Cardiac atrium fibroblast (primary cell): ENCODE measurements at places on chromosomes 7 and 10. TPM values are rescaled to one million over a fixed set of nuclear protein-coding genes. Genes with fewer than 3 reads are reported as not detected.

The ERV3-1 gene
- total RNA-seq, result 8.8 and 12.0 TPM in 2 replicates

The NRG3 gene
- not detected in 2 replicates for total RNA-seq

The PPP1R9A gene
- 0.16 TPM in 1 of 2 replicates, not detected in the other for total RNA-seq

The WDFY4 gene
- not detected in 2 replicates for total RNA-seq

The TMEM178B gene
- total RNA-seq, result under 0.01 TPM in 1 of 2 replicates, not detected in the other

The ADRA2A gene
- 0.16 and 0.36 TPM in 2 replicates for total RNA-seq

The CYP2C18 gene
- total RNA-seq, result not detected in 2 replicates

The MBL2 gene
- total RNA-seq, result not detected in 2 replicates

The CYP3A7 gene
- not detected in 2 replicates for total RNA-seq

The INHBA gene
- 1.4 and 2.1 TPM in 2 replicates for total RNA-seq

The UTF1 gene
- not detected in 2 replicates for total RNA-seq

The SAMD9L gene
- total RNA-seq, result 6.0 and 7.6 TPM in 2 replicates

The FAS gene
- total RNA-seq, result 21.3 and 36.0 TPM in 2 replicates

The PSMC2 gene
- 119 and 127 TPM in 2 replicates for total RNA-seq

The CYP2C19 gene
- total RNA-seq, result not detected in 2 replicates

The LRMDA gene
- total RNA-seq, result not detected in 2 replicates

The PAX4 gene
- total RNA-seq, result not detected in 2 replicates

The SVIL gene
- 21.8 and 30.3 TPM in 2 replicates for total RNA-seq

The PRKG1 gene
- 14.7 and 23.5 TPM in 2 replicates for total RNA-seq

The SPDYE16 gene
- not detected in 2 replicates for total RNA-seq

The CLEC2L gene
- not detected in 2 replicates for total RNA-seq

The STAG3 gene
- 0.16 and 1.8 TPM in 2 replicates for total RNA-seq

The PRSS37 gene
- not detected in 2 replicates for total RNA-seq

The GOLGA7B gene
- not detected in 2 replicates for total RNA-seq

The MCU gene
- 20.7 and 24.4 TPM in 2 replicates for total RNA-seq

The SEMA3C gene
- total RNA-seq, result 21.1 and 61.6 TPM in 2 replicates

The NODAL gene
- total RNA-seq, result not detected in 2 replicates

The ZNF22 gene
- 11.3 and 12.5 TPM in 2 replicates for total RNA-seq

The VSTM4 gene
- 3.1 and 3.6 TPM in 2 replicates for total RNA-seq

The C10orf105 gene
- total RNA-seq, result not detected in 2 replicates

The COL28A1 gene
- not detected in 2 replicates for total RNA-seq

The WNT16 gene
- total RNA-seq, result not detected in 2 replicates

The KIF11 gene
- total RNA-seq, result 6.3 and 6.5 TPM in 2 replicates

The ASAH2 gene
- under 0.01 and 7.3 TPM in 2 replicates for total RNA-seq

The CALCR gene
- total RNA-seq, result not detected in 2 replicates

The SLC35G1 gene
- total RNA-seq, result 3.2 and 3.6 TPM in 2 replicates

The GRID2IP gene
- total RNA-seq, result not detected in 2 replicates

The PANK1 gene
- 3.6 and 5.2 TPM in 2 replicates for total RNA-seq

The GPR85 gene
- total RNA-seq, result 0.16 TPM in 1 of 2 replicates, not detected in the other

The EIF4EBP2 gene
- total RNA-seq, result 35.6 and 49.1 TPM in 2 replicates

The CTAGE8 gene
- total RNA-seq, result under 0.01 TPM in 1 of 2 replicates, not detected in the other

The PPP1R17 gene
- not detected in 2 replicates for total RNA-seq

The LRGUK gene
- total RNA-seq, result not detected in 2 replicates

The PRLHR gene
- not detected in 2 replicates for total RNA-seq

The RNF32 gene
- total RNA-seq, result not detected in 2 replicates

The ZNF107 gene
- total RNA-seq, result 1.8 and 2.0 TPM in 2 replicates

The PNLIPRP3 gene
- not detected in 2 replicates for total RNA-seq

The CFAP43 gene
- total RNA-seq, result not detected in 2 replicates

The TMEM184A gene
- total RNA-seq, result not detected in 2 replicates

The LIPJ gene
- total RNA-seq, result not detected in 2 replicates

The TNKS2 gene
- total RNA-seq, result 23.6 and 33.7 TPM in 2 replicates

The SLC18A3 gene
- 1.3 TPM in 1 of 2 replicates, not detected in the other for total RNA-seq
